ENCODE measurements at places on chromosomes 13 and 19. TPM values are rescaled to one million over a fixed set of nuclear protein-coding genes. Genes with fewer than 3 reads are reported as not detected.

- no peak for DNase-seq
Observed at GRCh38 chr19:17069193-17069592, 6.1 kb downstream of the HAUS8 start.

GRCh38 chr13:109844396-109844795 is 58.0 kb upstream of the IRS2 start:
- no peak for DNase-seq

DNA sequence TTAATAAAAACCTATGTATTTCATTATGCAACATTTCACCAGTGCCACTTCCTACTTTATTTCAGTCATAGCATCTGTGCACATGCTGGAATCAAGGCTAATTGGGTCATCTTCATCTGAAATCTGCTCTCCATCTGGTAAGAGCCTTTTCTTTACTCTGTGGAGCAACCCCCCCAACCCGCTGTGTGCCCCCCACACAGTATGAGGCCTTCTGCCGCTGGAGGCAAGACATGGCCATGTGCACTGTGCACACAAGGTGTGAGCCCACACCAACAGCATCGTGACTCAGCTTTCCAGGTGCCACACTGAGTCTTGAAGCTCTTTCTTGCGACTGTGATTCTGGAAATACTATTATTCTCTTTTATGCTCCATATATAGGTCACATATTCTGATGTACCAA is 471.0 kb downstream of the TBC1D4 start:
- DNase-seq, result no peak

DNA sequence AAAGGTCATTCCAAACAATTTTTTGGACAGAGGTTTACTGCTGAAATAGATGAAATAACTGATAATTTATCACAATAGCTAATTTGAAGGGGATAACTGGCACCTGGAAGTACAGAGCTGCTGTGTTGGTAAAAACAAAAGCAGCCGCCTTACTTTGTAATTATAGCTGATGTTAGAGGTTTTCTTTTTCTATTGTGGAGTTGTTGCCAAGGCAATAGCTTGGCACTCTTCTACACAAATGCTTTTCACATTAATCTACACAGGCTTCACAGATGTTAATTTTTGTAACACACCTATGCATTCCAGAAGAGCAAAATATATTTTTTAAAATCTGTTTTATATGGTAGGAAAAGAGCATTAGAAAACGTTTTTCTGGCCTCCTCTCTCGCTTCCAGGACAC is 56.9 kb downstream of the LACC1 start:
- no peak for DNase-seq

GRCh38 chr13:94598281-94598680 is 2.3 kb upstream of the TGDS start:
- no peak for DNase-seq

GRCh38 chr13:41241626-41242025 is 21.8 kb downstream of the MTRF1 start:
- DNase-seq, result no peak

DNA sequence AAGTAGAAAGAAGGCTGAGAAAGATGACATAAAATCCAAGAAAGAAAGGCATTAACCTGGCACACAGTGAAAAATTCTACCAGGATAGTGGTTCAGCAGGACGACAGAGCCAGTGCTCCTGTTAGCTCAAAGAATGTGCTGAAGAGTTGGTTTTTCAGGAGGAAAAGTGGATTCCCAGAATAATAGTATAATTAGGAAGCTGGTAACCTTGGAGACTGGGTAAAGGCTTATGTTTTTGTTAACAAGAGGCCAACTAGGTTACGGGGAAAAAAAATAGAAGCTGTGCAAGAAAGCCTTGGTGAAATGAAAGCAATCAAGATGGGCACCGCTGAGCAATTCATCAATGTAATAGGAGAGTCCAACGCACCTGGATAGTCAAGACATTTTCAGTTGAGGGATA is 54.7 kb downstream of the SLC15A1 start:
- DNase-seq, result no peak

DNA sequence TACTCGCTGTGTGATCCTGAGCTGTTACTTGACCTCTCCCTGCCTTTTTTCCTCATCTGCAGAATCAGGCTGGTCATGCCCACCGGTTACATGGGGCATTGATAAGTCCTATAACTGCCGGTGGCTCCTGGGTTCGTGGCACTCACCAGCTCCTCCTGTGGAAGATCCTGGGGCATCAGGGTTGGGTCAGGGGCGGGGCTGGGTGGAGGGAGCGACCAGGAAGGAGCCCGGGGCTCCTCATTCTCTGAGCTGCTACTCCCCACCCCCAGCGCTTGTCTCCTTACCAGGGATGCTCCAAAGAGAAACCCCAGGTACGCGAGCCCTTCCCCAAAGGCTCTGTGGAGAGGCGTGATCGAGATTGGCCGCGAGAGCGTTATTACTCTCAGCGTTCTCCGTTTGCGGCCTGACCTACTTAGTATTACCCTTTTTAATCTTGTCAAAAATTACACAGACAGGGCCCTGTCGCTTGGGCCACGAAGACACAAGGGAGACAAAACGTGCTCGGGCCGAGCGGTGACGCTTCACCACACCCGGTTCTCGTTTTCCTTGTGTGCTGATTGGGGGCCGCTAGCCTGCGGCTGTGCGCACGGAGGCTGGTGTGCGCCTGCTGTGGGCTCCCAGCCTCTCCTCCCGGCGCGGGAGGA is 10.7 kb downstream of the HDGFL2 start:
- no peak for DNase-seq

GRCh38 chr19:6842871-6843607 is 44.3 kb upstream of the ADGRE1 start:
- DNase-seq, result no peak

Gene SIAH3
- 0.02 TPM for total RNA-seq

Gene NDUFB7
- 219 TPM for total RNA-seq

Measured in lower leg skin (tissue), 4 donors.